GM23338 (cell line): ENCODE measurements at places on chromosomes 4 and X. TPM values are rescaled to one million over a fixed set of nuclear protein-coding genes. Genes with fewer than 3 reads are reported as not detected.
A peak's percentile ranks its signal among the peaks of the same experiment; 100 is the strongest.

DNA sequence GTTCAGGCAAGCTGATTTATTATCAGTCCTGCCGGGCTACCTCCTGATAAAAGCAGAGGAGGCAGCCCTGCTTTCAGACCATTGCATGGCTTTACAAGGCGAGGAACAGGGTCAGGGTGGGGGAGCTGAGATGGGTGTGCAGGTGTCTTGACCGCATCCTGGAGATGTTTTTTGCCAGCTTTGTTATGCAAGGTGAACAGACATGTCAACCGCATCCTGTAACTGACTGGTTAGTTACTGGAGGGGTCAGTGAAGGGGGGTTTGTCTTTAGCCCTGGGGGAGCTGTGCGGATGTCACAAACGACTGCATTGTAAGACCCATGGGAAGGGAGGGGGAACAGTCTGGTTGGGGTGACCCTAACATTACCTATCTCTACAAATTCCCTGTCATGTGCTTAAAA is 10.0 kb downstream of the ADAM29 start:
- no peaks in the 10 kb centered on the region; the same call in none of the 2 replicates for H3K4me1 ChIP-seq
- H3K4me3 ChIP-seq, result no peak overlapping the region
- no peak for DNase-seq
- no peak overlapping the region for H3K27ac ChIP-seq
- no peaks in the 10 kb centered on the region for H3K27me3 ChIP-seq
- H3K36me3 ChIP-seq, result no peaks in the 10 kb centered on the region

- peaks cover 26% of the 10 kb centered on the region for H3K4me1 ChIP-seq
- DNase-seq, result peak; percentile 70
- H3K27me3 ChIP-seq, result peaks cover 16% of the 10 kb centered on the region
- no peak overlapping the region for H3K27ac ChIP-seq
- H3K4me3 ChIP-seq, result peak overlapping the region; percentile 62
Measured at GRCh38 chr4:153222707-153223426, 18.6 kb downstream of the TRIM2 start.

DNA sequence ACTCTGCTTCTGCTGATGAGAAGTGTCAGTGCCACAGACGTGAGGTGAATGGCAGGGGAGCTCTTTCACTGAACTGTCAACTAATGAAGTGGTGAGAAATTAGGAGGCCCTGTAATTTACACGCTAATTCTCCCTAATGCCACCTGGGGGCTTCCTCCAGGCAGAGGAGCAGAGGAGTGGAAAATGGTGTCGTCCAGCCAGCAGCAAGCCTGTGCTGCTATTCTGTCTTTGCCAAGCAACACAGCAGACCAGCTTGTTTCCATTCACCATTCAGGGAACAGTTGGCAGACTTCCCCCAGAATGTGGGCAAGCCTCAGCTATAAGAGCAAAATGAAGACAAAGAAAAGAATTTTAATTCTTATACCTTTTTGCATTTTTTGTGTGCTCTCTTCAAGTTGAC is 245.2 kb upstream of the TET2 start:
- H3K4me3 ChIP-seq, result no peak overlapping the region
- H3K4me1 ChIP-seq, result no peaks in the 10 kb centered on the region
- H3K27ac ChIP-seq, result no peak overlapping the region
- peaks cover 35% of the 10 kb centered on the region for H3K27me3 ChIP-seq

DNA sequence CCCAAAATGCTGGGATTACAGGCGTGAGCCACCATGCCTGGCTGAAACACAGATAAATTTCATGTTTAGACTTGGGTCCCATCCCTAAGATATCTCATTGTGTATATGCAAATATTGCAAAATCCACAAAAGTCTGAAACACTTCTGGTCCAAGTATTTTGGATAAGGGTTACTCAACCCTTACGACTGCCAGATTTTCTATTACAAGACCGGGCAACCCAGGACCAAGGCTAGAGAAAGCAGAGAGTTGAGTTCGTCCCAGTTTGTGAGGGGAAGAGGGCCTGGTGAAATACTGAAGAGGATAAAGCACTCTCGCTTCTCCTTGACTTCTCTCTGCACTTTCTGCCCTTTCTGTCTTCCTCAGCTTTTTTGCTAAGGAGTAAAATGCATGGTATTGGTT is 34.5 kb downstream of the ZFX start:
- H3K27ac ChIP-seq, result no peak overlapping the region
- H3K36me3 ChIP-seq, result 0 out of 2 replicates have a peak, but pooled peaks cover 5% of the 10 kb centered on the region
- no peaks in the 10 kb centered on the region for H3K4me1 ChIP-seq
- H3K27me3 ChIP-seq, result no peaks in the 10 kb centered on the region
- no peak overlapping the region for H3K4me3 ChIP-seq

DNA sequence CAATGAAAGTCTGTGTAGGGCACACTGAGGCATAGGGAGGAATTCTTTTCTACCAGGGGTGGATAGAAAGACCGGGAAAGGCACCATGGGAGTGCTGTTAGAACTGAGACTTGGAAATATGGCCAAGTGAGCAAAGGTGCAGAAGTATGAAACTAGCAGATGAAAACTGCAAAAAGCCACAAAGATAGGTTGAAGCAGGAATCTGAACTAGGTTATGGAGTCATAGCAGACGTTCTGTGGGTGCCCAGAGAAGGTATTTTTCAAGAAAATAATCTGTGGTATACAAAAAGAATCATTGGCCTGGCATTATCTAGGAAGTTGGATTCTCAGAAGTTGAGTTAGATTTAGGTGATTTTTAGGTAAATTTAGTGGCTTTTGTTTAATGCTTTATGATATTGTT is 48.5 kb downstream of the SMAD1 start:
- H3K36me3 ChIP-seq, result no peaks in the 10 kb centered on the region
- no peak for DNase-seq
- no peaks in the 10 kb centered on the region for H3K27me3 ChIP-seq
- H3K4me3 ChIP-seq, result no peak overlapping the region

GRCh38 chrX:151042842-151043241 is 59.7 kb downstream of the HMGB3 start:
- H3K4me3 ChIP-seq, result no peak overlapping the region
- no peak for DNase-seq
- no peaks in the 10 kb centered on the region for H3K36me3 ChIP-seq
- H3K27ac ChIP-seq, result no peak overlapping the region

GRCh38 chr4:22515888-22516541 is at the start of gene ADGRA3:
ADGRA3 (minus strand) TSS chr4:22516066; CDS start chr4:22515784, 282 bp downstream.
- peak within 1 kb of the TSS; percentile 92 for H3K27ac ChIP-seq
- H3K4me3 ChIP-seq, result peak within 1 kb of the TSS; percentile 79
- H3K27me3 ChIP-seq, result no peaks in the 10 kb centered on the region
- peak; percentile 78 for DNase-seq
- peaks cover 21% of the 10 kb centered on the region for H3K4me1 ChIP-seq
- no peaks in the 10 kb centered on the region for H3K36me3 ChIP-seq

DNA sequence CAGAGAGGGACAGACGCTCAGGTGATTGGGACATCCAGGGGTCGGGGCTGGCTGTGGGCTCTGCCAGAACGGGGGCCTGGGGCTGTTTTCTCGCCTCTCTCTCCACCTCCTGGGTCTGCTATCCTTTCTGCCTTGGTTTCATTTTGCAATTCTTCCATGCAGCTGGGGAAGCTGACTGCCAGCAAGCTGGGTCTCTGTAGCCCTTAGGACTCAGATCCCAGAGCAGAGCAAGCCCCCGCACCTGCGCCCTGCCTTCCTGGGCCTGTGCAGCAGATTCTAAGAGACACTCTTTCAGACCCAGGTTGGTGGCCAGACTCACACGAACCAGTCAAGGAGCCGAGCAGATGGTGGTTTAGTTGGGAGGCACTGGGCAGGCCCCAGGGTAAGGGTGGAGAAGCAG is 59.1 kb upstream of the GRPEL1 start:
- H3K36me3 ChIP-seq, result no peaks in the 10 kb centered on the region
- H3K4me1 ChIP-seq, result no peaks in the 10 kb centered on the region
- H3K27me3 ChIP-seq, result no peaks in the 10 kb centered on the region

DNA sequence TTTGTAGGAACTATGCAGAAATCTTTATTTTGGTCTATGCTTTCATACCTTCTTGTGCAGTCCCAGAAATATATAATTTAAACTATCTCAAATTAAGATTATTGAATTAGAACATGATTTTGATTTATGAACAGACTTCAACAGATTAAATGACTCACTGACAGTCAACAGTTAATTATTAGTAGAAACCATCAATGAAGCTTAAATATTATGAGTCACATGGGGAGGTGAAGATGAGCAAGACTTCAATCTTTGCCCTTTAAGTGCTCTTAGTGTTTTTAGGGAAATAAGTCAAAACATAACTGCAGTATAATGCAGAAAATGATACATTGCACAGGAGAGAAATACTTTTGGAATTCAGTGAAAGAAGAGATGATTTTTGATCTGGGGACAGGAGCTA is 81.5 kb upstream of the BMP3 start:
- no peak for DNase-seq
- no peaks in the 10 kb centered on the region for H3K27me3 ChIP-seq
- no peaks in the 10 kb centered on the region for H3K4me1 ChIP-seq
- H3K4me3 ChIP-seq, result no peak overlapping the region
- no peak overlapping the region for H3K27ac ChIP-seq
- no peaks in the 10 kb centered on the region for H3K36me3 ChIP-seq

GRCh38 chr4:41167191-41167590 is 47.2 kb downstream of the APBB2 start:
- H3K27me3 ChIP-seq, result no peaks in the 10 kb centered on the region
- H3K27ac ChIP-seq, result no peak overlapping the region
- DNase-seq, result no peak
- H3K36me3 ChIP-seq, result no peaks in the 10 kb centered on the region
- peaks cover 21% of the 10 kb centered on the region for H3K4me1 ChIP-seq
- H3K4me3 ChIP-seq, result no peak overlapping the region

DNA sequence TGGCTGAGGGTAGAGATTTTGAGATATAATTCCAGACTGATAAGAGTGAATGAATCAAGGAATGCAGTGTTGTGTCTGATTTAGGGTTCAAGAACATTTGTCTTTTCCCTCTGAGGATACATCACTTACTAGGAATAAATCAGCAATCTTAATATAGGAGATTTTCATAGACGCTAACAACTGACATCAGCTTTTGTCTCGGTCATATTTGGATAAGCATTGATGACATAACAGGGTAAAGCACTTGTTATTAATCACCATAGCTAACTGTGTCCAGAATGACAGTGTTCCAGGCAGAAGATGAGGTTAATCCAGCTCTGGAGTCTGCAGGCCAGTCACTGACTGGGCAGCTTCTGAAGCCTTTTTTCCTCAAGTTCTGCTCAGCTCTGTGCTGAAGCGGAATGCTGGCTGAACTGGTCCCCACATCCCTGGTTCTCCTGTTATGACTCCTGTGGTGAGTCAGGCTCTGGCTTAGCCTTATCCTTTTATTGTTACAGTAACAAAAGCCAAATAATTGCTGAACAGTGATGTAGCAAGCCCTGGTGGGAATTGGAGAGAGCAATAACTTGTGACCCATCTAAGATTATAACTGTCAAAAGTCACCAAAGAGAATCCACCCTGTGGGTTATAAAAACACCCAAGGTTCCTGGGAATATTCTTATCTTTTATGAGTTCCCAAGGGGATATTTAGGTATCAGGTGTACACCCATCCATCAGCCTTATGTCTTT is 41.8 kb downstream of the FNIP2 start:
- peaks cover 20% of the 10 kb centered on the region for H3K4me1 ChIP-seq
- no peak overlapping the region for H3K4me3 ChIP-seq
- H3K27ac ChIP-seq, result no peak overlapping the region; the same call in 1 of the 2 replicates
- no peak for DNase-seq
- H3K27me3 ChIP-seq, result no peaks in the 10 kb centered on the region

GRCh38 chr4:7173841-7174449 is 18.4 kb upstream of the SORCS2 start:
- no peaks in the 10 kb centered on the region for H3K27me3 ChIP-seq

GRCh38 chrX:12824944-12825343 is 33.7 kb downstream of the PRPS2 start:
- H3K4me1 ChIP-seq, result no peaks in the 10 kb centered on the region
- H3K36me3 ChIP-seq, result no peaks in the 10 kb centered on the region
- DNase-seq, result no peak
- H3K27ac ChIP-seq, result no peak overlapping the region
- H3K4me3 ChIP-seq, result no peak overlapping the region
- H3K27me3 ChIP-seq, result no peaks in the 10 kb centered on the region

- H3K4me1 ChIP-seq, result no peaks in the 10 kb centered on the region
- no peaks in the 10 kb centered on the region for H3K36me3 ChIP-seq
- DNase-seq, result no peak
- H3K27ac ChIP-seq, result no peak overlapping the region
- no peak overlapping the region for H3K4me3 ChIP-seq
Measured at GRCh38 chr4:76105652-76106051, 31.1 kb downstream of the ART3 start.

DNA sequence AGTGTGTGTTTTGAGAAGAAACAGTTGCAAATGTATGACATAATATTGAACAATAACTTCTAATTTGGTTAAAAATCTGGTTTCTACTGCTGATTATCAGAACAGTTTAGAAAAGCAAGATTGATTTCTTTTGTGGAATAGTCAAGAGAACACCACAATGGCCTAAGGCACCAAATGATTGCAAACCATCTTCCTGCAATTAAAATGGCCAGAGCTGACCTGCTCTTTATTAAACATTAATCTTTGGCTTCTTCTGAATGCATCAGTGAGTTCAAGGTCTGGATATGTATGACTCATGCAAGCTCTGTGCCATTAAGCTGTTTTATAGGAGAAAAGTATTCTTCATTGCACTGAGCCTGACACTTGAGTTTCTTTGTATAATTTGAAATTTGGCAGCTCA is 107.8 kb upstream of the PDHA2 start:
- H3K4me3 ChIP-seq, result no peak overlapping the region
- peaks cover 19% of the 10 kb centered on the region for H3K4me1 ChIP-seq
- H3K27me3 ChIP-seq, result no peaks in the 10 kb centered on the region
- no peaks in the 10 kb centered on the region for H3K36me3 ChIP-seq
- no peak overlapping the region for H3K27ac ChIP-seq

DNA sequence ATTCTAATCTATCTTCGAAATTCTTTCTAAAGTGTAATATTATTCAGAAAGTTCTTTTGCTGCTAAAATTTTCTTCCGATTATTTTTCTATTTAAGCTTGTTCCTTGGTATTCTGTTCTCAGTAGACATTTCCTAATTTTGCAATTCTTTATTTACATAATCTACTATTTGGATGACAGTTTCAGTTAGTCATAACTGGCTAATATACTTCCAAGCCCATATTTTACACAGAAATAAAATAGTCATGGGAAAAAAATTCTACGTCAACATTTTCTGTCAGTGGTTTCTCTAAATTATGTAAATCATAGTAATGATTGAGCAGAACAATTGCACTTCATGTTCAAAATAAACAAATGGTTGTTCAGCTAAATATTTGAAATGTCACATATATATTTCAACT is 178.0 kb upstream of the ANKRD50 start:
- H3K4me3 ChIP-seq, result no peak overlapping the region
- H3K27me3 ChIP-seq, result no peaks in the 10 kb centered on the region
- no peak overlapping the region for H3K27ac ChIP-seq
- no peaks in the 10 kb centered on the region for H3K36me3 ChIP-seq
- no peaks in the 10 kb centered on the region for H3K4me1 ChIP-seq

GRCh38 chr4:169383724-169384123 is 113.0 kb upstream of the SH3RF1 start:
- no peak overlapping the region for H3K4me3 ChIP-seq
- no peak overlapping the region for H3K27ac ChIP-seq
- H3K4me1 ChIP-seq, result no peaks in the 10 kb centered on the region
- no peak for DNase-seq
- no peaks in the 10 kb centered on the region for H3K27me3 ChIP-seq
- H3K36me3 ChIP-seq, result no peaks in the 10 kb centered on the region

Gene IL1RAPL1
- 0.23 and 0.49 TPM in 2 replicates for total RNA-seq

Gene CLTRN
- 1.7 TPM in 2 replicates for total RNA-seq

Gene LGI2
- 6.2 and 8.0 TPM in 2 replicates for total RNA-seq

Gene GRIA3
- 0.93 and 2.7 TPM in 2 replicates for total RNA-seq

Gene RIPPLY1
- not detected in 2 replicates for total RNA-seq

Gene UGT2A3
- total RNA-seq, result not detected in 2 replicates
